Aorta (tissue), 5 donors: ENCODE measurements at places on chromosomes 13 and 19. TPM values are rescaled to one million over a fixed set of nuclear protein-coding genes. Genes with fewer than 3 reads are reported as not detected.

The CAPNS1 gene
- 538 TPM for total RNA-seq

The KIR2DL1 gene
- total RNA-seq, result not detected

The NKG7 gene
- total RNA-seq, result 6.7 TPM

The POU4F1 gene
- not detected for total RNA-seq

DNA sequence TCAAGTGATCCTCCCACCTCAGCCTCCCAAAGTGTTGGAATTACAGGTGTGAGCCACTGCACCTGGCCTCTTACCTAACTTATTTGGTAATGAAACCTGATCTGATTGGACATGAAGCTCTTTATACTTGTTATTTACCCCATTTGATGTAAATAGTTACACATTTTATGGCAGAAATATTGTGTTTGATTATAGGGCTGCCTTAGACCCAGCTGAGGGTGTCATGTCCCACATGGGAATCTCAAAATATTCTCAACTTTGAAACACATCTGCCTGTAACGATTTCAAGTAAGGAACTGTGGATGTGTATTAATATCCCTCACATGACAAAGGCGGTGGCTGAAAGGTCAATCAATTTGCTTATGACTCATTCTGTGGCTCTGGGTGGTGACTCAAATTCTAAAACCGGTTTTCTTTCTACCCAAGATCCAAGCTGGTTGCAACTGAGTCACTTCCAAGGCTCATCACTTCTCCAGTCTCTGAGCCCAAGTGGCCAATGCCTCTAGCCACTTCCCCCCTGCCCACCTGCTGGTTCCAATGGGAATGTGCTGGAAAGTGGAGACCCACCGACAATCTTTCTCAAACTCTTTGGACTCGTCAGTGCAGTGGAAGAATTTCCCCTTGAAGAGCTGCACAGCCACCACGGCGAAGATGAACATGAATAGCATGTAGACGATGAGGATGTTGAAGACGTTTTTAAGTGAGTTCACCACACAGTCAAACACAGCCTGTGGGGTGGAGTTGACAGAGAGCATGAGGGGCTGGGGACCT, 110.9 kb downstream of the IER2 start:
- no peak overlapping the region for H3K27ac ChIP-seq
- no peaks in the 10 kb centered on the region for H3K36me3 ChIP-seq
- H3K27me3 ChIP-seq, result no peaks in the 10 kb centered on the region
- DNase-seq, result no peak
- H3K4me3 ChIP-seq, result no peak overlapping the region
- no peaks in the 10 kb centered on the region for H3K4me1 ChIP-seq

DNA sequence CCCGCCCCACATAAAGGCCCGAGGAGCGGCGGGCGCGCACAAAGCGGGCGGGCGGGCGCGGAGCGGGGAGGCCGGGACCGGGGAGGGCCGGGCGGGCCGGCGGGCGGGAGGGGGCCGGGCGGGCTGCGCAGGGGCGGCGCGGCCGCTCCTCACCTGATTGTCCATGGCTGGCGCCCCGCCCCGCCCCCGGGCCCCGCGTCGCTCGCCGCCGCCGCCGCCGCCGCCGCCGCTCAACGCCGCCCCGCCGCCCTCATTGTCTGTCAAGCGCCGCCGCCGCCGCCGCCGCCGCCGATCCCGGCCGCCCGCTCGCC, 200 bp downstream of the MLLT1 start:
- H3K4me1 ChIP-seq, result no peaks in the 10 kb centered on the region
- H3K27ac ChIP-seq, result no peak overlapping the region
- H3K36me3 ChIP-seq, result no peaks in the 10 kb centered on the region

DNA sequence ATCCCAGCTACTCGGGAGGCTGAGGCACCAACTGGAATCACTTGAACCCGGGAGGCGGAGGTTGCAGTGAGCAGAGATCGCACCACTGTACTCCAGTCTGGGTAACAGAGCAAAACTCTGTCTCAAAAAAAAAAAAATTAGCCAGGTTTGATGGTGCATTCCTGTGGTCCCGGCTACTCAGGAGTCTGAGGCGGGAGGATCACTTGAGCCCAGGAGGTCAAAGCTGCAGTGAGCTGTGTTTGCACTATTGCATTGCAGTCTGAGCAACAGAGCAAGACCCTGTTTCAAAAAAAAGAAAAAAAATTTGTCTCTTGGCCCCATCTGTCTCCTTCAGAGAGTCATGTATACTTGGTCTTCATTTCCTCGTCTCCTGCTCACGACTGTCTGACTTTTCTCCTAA, 1.6 kb downstream of the CCDC97 start:
- H3K4me1 ChIP-seq, result no peaks in the 10 kb centered on the region
- H3K4me3 ChIP-seq, result no peak overlapping the region
- no peaks in the 10 kb centered on the region for H3K27me3 ChIP-seq
- peak; percentile 22 for DNase-seq

GRCh38 chr13:94480672-94481145, 1.2 kb upstream of the DCT start:
- peak; percentile 47 for DNase-seq
- H3K27me3 ChIP-seq, result no peaks in the 10 kb centered on the region
- no peak overlapping the region for H3K27ac ChIP-seq
- H3K4me1 ChIP-seq, result no peaks in the 10 kb centered on the region
- no peak overlapping the region for H3K4me3 ChIP-seq
- no peaks in the 10 kb centered on the region for H3K36me3 ChIP-seq

GRCh38 chr13:51981355-51981754, 29.9 kb downstream of the ATP7B start:
- H3K4me3 ChIP-seq, result no peak overlapping the region
- no peaks in the 10 kb centered on the region for H3K36me3 ChIP-seq
- no peak for DNase-seq
- H3K27me3 ChIP-seq, result no peaks in the 10 kb centered on the region

GRCh38 chr19:17332677-17333581, 1.7 kb downstream of the ANO8 start:
- H3K4me1 ChIP-seq, result no peaks in the 10 kb centered on the region
- DNase-seq, result peak; percentile 52
- H3K36me3 ChIP-seq, result no peaks in the 10 kb centered on the region
- H3K27ac ChIP-seq, result no peak overlapping the region

GRCh38 chr19:33329736-33330135, 27.4 kb upstream of the CEBPA start:
- H3K27me3 ChIP-seq, result no peaks in the 10 kb centered on the region
- no peaks in the 10 kb centered on the region for H3K36me3 ChIP-seq
- no peak overlapping the region for H3K27ac ChIP-seq

GRCh38 chr19:47152205-47152604, 21.6 kb downstream of the SAE1 start:
- H3K4me1 ChIP-seq, result no peaks in the 10 kb centered on the region
- peaks cover 2% of the 10 kb centered on the region for H3K36me3 ChIP-seq
- no peaks in the 10 kb centered on the region for H3K27me3 ChIP-seq

GRCh38 chr13:45584816-45585215, 30.7 kb downstream of the ERICH6B start:
- no peaks in the 10 kb centered on the region for H3K27me3 ChIP-seq
- no peak for DNase-seq
- H3K36me3 ChIP-seq, result no peaks in the 10 kb centered on the region
- H3K27ac ChIP-seq, result no peak overlapping the region

DNA sequence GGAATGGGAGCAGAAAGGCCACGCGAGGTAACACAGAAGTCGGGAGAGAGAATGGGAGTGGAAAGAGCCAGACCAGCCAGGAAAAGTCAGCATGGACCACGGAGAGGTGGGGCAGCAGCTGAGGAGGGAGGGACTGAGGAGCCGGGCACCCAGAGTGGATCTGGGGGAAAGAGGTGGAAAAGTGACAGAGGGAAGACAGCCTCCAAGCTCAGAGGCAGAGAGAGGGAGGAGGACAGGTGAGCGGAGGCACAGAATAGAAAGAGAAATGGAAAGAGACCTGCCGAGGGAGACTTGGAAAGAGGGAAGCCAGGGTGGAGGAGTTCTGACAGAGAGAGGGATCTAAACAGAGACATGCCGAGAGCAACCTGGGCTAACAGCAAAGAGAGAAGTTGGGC, 1.6 kb downstream of the GRIK5 start:
- no peaks in the 10 kb centered on the region for H3K36me3 ChIP-seq
- H3K27me3 ChIP-seq, result no peaks in the 10 kb centered on the region
- H3K4me3 ChIP-seq, result no peak overlapping the region

DNA sequence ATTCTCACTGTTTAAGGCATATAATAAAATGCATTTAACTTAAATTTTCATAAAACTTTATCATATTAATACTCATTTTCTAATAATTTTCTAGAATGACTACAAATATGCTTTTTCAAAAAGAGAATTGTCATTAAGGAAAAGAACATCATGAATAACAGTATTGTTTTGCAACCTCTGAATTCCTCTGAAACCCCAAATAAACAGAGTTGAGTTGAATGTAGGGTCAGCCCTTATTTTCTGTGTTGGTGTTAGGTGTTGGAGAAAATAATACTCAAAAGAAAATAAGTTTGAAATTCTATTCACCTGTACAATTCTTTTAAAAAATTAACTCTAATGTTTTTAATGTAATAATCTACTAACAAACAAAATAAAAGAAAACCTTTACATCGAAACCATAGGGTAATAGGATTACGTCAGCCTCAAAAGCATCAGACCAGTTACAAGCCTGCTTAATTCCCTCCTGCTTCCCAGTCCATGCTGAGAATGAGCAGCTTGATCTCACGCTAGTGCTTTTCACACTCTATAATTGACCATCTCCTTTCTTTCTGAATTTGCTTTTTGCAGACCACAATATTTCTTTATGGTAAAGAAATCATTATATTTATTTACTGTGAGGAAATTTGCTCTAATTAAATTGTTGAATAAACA, 160.9 kb downstream of the PCDH9 start:
- no peaks in the 10 kb centered on the region for H3K27me3 ChIP-seq
- no peaks in the 10 kb centered on the region for H3K4me1 ChIP-seq
- H3K4me3 ChIP-seq, result no peak overlapping the region
- DNase-seq, result no peak
- H3K27ac ChIP-seq, result no peak overlapping the region

DNA sequence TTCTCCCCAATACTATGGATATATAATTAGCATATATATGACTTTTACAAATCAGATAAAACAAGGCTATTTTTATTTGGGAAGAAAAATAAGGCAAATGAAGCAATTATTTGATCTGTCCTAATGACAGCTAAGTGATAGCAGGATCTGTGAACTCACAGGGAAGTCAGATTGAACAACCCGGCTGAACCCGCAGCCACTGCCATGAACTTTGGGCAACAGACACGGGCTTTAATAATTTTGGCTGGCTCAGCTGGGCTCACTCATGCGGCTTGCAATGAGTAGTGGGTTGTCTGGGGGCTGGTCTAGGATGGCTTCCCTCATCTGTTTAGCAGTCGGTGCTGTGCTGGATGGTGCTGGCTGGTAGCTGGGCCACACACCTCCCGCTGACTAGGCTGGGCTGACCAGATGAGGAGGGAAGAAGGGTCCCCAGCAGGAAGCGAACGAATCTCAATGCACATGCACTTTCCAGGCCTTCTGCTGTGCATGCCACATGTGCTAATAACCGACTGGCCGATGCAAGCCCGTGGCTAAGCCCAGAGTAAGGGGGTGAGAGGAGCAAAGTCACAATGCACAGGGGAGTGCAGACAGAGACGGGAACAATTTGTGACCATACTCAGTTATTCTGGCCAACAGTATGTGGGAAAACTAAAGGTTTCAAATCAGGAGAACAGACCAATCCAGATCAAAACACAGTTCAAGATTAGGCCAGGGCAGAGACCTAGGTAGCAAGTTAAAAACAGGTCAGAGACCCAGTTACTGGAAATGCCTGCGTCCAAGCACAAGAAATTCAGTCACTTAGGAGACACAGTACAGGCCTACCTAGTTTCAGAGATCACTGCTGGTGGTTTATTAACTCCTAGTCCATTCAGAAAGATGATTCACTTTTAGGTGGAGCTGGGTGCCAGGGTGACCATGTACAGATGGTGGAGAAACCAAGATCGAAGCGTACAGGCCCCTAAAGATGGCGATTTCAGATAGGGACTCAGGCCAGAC, 22.3 kb downstream of the CRYL1 start:
- no peak for DNase-seq
- no peak overlapping the region for H3K4me3 ChIP-seq
- H3K4me1 ChIP-seq, result no peaks in the 10 kb centered on the region
- no peak overlapping the region for H3K27ac ChIP-seq
- no peaks in the 10 kb centered on the region for H3K27me3 ChIP-seq

GRCh38 chr13:101845245-101846020, 393.0 kb downstream of the ITGBL1 start:
- no peaks in the 10 kb centered on the region for H3K4me1 ChIP-seq
- no peak overlapping the region for H3K27ac ChIP-seq
- no peaks in the 10 kb centered on the region for H3K36me3 ChIP-seq

DNA sequence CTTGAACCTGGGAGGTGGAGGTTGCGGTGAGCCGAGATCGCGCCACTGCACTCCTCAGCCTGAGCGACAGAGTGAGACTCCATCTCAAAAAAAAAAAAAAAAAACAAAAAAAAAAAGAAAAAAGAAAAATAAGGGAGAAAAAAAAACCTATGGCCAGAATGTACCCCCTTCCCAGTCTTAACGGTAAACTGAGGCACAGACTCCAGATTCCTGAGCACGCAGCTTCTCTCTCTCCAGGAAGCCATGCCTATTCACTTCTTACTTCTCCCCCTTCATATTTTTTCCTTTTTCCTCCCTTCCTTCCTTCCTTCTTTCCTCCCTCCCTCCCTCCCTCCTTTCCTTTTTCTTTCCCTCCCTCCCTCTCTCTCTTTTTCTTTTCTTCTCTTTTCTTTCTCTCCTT, 5.4 kb downstream of the ADGRE2 start:
- DNase-seq, result no peak
- no peaks in the 10 kb centered on the region for H3K4me1 ChIP-seq
- no peak overlapping the region for H3K4me3 ChIP-seq

DNA sequence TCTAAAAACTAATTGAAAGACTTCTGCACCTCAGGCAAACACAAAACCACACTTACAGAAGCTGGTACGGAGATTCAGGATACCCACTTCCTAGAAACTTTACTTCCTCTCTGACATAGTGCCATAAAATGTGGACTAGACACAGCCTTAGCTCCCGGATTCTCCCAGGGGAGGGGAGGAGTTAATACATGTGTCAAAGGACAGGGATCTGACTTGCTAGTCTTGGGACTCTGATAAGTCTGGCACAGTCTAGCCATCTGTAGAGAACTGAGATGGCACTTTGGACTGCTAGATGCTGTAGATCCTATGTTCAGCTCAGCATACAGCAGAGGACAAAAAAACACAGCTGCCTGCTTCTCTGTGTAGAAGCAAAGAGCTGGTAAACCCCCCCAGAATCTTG, 769.8 kb upstream of the MIR17HG start:
- H3K27ac ChIP-seq, result no peak overlapping the region
- no peaks in the 10 kb centered on the region for H3K27me3 ChIP-seq
- no peak overlapping the region for H3K4me3 ChIP-seq
- H3K4me1 ChIP-seq, result no peaks in the 10 kb centered on the region
- no peaks in the 10 kb centered on the region for H3K36me3 ChIP-seq
- DNase-seq, result no peak

- DNase-seq, result no peak
- no peaks in the 10 kb centered on the region for H3K4me1 ChIP-seq
- no peaks in the 10 kb centered on the region for H3K27me3 ChIP-seq
- H3K27ac ChIP-seq, result no peak overlapping the region
- H3K4me3 ChIP-seq, result no peak overlapping the region
These were observed 2.2 kb downstream of the NAXD start for GRCh38 chr13:110617321-110618072.

DNA sequence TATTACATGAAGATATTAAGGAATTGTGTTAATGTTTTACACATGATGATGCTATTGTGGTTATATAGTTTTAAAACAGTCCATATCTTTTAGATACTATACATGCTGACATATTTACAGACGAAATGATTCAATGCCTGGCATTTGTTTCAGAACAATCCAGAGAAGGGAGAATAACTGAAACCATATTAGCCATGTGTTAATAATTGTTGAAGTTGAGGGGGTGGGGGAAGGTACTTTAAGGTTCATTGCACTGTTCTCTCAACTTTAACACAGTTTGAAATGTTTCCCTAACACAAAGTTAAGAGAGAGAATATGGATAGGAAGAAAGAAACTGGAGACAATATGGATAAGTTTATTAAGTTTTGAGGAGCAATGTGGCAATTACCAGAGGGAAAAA, 5.8 kb downstream of the CRYL1 start:
- no peaks in the 10 kb centered on the region for H3K4me1 ChIP-seq
- no peaks in the 10 kb centered on the region for H3K36me3 ChIP-seq
- DNase-seq, result no peak
- H3K27me3 ChIP-seq, result no peaks in the 10 kb centered on the region
